ENCODE measurements at places on chromosomes 12 and 14. TPM values are rescaled to one million over a fixed set of nuclear protein-coding genes. Genes with fewer than 3 reads are reported as not detected.

Gene VWF
- polyA plus RNA-seq = 126 TPM

DNA sequence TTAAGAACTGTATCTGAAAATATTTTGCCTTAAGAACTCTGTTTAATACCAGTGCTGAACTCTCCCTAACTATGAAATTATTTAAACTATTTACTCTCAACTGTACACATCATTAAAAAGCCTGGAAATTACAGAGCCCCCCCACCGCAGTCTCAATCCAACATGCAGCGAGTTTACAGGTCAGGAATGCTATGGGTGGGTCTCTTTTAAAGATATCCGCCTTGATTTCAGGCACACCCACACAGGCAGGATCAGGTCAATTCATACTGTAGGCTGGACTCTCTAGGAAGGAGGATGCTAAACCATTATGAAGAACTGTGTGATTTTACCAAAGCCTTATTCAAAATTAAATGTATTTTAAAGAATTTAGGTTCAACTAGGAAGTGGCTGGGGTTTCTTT, 16.5 kb downstream of the SPTLC2 start:
- H3K4me1 ChIP-seq = peaks cover 51% of the 10 kb centered on the region
- no peak overlapping the region for H3K27ac ChIP-seq
- H3K27me3 ChIP-seq = no peaks in the 10 kb centered on the region
- no peaks in the 10 kb centered on the region for H3K36me3 ChIP-seq
- DNase-seq = no peak

Gene ADGRD1
- polyA plus RNA-seq = 25.6 TPM

Gene CLEC14A
- polyA plus RNA-seq = 57.1 TPM

DNA sequence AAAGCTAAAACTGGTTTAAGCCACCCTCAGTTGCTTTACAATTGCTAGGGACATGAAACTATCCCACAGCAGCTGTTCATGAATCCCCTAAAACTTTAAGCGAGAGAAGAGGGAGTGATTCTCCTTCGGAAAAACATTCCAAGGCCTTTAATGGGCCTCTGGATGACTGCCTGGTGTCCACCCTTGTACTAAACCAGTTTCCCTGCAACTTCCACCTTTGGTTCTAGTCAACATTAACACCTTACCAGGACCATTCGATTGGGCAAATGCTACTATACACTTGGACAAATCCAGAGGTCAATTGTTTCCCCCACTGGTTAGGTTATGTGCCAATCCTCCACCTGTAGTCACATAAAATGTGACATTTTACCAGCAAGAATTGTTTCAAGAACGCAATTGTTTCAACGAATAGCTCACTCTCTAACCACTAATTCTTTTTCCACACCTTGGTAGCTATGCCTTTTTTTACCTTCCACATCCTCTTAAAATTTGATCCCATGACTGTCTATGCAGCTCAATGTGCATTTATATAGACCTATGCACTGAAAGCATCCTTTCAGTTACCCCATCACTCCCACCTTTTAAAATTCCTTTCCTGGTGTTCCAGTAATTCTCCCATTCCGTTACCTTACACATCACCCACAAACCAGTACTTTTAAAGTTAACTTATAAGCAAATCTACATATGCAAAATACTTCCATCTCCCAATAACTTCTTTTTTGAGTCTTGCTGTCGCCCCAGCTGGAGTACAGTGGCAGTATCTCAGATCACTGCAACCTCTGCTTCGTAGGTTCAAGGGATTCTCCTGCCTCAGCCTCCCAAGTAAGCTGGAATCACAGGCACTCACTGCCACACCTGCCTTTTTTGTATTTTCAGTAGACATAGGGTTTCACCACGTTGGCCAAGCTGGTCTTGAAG, 3.6 kb downstream of the UBC start:
- no peak for DNase-seq
- H3K36me3 ChIP-seq = peaks cover 36% of the 10 kb centered on the region
- H3K27ac ChIP-seq = no peak overlapping the region

DNA sequence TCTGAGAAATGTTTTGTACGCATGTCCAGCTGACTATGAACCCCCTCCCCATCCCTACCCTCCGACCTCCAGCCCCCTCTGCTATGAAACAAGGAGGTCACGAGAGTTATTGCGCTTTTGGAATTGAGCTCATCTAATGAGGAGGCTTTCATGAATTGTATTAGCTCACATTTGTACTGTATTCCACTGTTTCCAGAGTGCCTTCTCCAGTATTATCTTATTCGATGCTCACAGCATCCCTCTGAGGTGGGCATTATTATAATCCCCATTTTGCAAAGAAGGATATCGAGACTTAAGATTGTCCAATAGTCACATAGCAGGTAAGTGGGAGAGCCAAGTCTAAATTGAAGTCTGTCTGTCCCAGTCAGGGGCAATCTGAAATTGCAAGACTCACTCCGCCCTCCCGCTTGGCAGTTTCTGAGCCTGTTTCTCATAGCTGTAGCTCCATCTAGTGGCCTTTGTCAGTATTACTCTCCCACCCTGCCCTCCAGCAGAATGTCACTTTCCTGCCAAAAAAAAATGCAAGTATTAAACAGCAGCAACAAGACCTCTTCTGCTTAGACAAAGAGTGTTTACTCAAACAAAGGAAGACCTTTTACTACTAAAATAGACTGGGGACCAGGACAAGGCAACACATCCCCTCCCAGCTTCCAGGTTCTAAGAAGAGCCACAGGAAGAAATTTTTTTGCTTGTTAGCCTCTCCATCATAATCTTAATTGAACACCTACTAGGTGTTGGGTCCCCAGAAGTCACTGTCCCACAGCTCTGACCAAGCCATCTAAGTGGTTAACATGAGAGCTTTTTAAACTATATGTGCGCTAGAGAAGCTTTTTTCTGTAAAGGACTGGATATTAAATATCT, 48.6 kb upstream of the TMEM233 start:
- no peaks in the 10 kb centered on the region for H3K27me3 ChIP-seq
- no peak overlapping the region for H3K4me3 ChIP-seq
- no peaks in the 10 kb centered on the region for H3K36me3 ChIP-seq
- DNase-seq = no peak
- H3K27ac ChIP-seq = no peak overlapping the region
- no peaks in the 10 kb centered on the region for H3K4me1 ChIP-seq

GRCh38 chr12:6555018-6555691, 687 bp downstream of the IFFO1 start:
- H3K4me1 ChIP-seq = peaks cover 68% of the 10 kb centered on the region
- peak overlapping the region; percentile 46 for H3K27ac ChIP-seq
- H3K4me3 ChIP-seq = peak overlapping the region; percentile 86
- no peaks in the 10 kb centered on the region for H3K27me3 ChIP-seq
- H3K36me3 ChIP-seq = peaks cover 33% of the 10 kb centered on the region
- no peak for DNase-seq

Gene IGFBP6
- 23.8 TPM for polyA plus RNA-seq

DNA sequence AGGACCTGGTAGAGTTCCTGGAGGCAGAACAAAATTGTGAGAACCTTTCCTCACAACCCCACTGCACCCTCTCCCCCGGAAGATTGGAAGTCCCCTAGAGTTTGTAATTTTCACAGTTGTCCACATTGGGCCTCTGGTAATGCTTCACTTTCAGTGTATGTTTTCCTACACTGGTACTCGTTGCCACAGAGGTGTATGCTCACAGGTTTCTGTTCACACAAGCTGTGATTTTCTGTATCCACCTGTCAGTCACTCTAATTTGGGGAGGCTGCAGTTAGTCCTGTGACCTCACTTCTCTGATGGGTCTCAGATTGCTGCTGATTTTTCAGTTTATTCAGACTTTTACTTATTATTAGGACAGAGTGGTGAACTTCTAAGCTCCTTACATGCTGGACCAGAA, 66.4 kb upstream of the BMP4 start:
- H3K36me3 ChIP-seq = no peaks in the 10 kb centered on the region
- H3K4me3 ChIP-seq = no peak overlapping the region
- no peak overlapping the region for H3K27ac ChIP-seq
- no peaks in the 10 kb centered on the region for H3K27me3 ChIP-seq

- no peaks in the 10 kb centered on the region for H3K27me3 ChIP-seq
- H3K36me3 ChIP-seq = no peaks in the 10 kb centered on the region
- DNase-seq = peak; percentile 57
- H3K27ac ChIP-seq = no peak overlapping the region
- no peak overlapping the region for H3K4me3 ChIP-seq
- H3K4me1 ChIP-seq = no peaks in the 10 kb centered on the region
Measured at GRCh38 chr12:12684375-12685106, 11.4 kb downstream of the GPR19 start.

Gene ZNF385A
- 10.2 TPM for polyA plus RNA-seq

DNA sequence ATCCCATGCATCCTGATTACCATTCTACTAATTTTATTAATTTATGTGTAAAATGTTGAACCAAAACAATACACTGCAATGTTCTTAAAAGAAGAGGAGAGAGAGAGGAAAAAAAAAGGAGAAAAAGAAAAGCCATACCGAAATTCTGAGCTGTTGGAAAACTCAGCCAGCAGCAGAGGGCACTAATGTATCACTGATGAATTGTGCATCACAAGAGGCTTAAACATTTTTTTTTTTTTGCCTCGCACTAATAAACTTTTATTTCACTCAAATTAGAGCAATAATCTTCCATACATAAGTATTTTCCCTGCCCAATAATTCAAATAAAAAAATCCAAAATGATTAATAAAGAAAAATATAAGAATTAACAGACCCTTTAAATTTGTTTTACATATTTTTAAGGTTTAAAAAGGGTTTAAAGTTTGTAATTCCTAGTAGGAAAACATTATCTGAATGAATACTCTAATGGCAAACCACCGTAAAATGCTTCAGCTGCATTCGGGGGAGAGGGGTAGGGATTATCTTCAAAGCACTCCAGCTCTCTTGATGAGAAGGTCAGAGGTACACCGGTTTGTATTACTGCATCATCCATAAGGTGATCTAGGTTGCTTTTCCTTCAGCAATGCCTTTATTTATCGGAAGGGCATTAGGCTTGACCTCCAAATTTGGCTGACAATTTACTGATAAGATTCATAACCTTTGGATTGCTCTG, 41.9 kb downstream of the ATP23 start:
- no peak overlapping the region for H3K4me3 ChIP-seq
- H3K27ac ChIP-seq = no peak overlapping the region
- no peaks in the 10 kb centered on the region for H3K4me1 ChIP-seq
- DNase-seq = no peak
- H3K36me3 ChIP-seq = no peaks in the 10 kb centered on the region
- H3K27me3 ChIP-seq = no peaks in the 10 kb centered on the region

Gene PLEKHG7
- polyA plus RNA-seq = 0.37 TPM

Gene CLEC6A
- polyA plus RNA-seq = not detected

DNA sequence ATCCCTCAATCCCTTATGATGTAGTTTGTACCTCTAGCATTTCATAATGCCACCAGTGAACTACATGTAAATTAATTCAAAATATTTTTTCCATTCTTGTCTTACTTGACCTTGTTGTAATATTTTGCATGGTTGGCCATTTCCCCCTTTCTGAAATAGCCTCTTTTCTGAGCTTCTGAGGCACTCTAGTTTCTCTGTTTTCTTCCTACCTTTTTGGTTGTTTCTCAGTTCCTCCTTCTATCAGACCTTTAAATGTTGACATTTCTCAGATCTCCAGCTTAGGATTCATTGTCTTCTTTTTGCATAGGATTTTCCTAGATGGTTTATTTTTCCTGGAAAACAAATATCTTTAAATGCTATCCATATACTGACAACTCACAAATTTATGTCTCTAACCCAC, 9.8 kb upstream of the RMST start:
- H3K36me3 ChIP-seq = no peaks in the 10 kb centered on the region
- no peaks in the 10 kb centered on the region for H3K27me3 ChIP-seq
- H3K4me3 ChIP-seq = no peak overlapping the region
- H3K4me1 ChIP-seq = no peaks in the 10 kb centered on the region
- H3K27ac ChIP-seq = no peak overlapping the region
- no peak for DNase-seq

DNA sequence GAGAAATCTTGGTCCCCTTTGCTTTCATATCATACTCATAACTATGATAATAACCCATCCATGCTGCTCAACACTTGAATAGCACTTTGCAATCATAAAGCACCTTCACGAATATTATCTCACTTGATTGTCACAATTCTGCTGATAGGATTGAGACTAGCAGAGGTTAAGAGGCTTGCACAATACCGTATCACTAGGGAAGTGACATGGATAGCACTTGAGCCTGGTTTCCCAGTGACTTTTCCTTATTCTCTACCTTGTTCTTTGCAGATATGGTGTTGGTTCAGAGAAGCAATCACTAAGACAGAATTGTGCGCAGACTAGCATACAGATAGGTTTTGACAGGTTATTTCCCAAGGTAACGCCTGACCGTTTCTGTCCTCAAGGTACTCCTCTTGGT, 186.6 kb upstream of the GZMB start:
- no peak overlapping the region for H3K27ac ChIP-seq
- no peaks in the 10 kb centered on the region for H3K36me3 ChIP-seq
- H3K4me1 ChIP-seq = peaks cover 4% of the 10 kb centered on the region

DNA sequence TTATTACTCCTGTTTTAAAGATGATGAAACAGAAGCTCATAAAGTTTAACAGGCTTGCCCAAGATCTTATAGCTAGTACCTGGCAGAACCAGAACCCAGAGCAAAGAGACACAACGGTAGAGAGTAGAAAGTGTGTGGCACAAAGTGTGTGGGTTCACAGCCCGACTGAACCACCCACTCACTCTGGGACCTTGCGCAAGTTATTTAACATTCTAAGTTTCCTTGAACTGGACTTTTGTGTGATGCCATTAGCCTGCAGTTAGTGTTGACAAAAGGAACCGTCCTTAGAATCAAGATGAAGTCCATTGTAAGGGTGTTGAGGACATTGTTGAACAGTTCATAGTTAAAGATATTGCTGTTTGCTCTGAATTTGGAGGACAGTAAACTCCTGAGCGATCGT, 29.9 kb upstream of the RIC8B start:
- no peak overlapping the region for H3K27ac ChIP-seq
- no peak for DNase-seq
- H3K27me3 ChIP-seq = peaks cover 14% of the 10 kb centered on the region
